G401 (cell line): ENCODE measurements at places on chromosomes 7 and 10. TPM values are rescaled to one million over a fixed set of nuclear protein-coding genes. Genes with fewer than 3 reads are reported as not detected.

CYP3A5 gene
- total RNA-seq = not detected in 2 replicates

DNA sequence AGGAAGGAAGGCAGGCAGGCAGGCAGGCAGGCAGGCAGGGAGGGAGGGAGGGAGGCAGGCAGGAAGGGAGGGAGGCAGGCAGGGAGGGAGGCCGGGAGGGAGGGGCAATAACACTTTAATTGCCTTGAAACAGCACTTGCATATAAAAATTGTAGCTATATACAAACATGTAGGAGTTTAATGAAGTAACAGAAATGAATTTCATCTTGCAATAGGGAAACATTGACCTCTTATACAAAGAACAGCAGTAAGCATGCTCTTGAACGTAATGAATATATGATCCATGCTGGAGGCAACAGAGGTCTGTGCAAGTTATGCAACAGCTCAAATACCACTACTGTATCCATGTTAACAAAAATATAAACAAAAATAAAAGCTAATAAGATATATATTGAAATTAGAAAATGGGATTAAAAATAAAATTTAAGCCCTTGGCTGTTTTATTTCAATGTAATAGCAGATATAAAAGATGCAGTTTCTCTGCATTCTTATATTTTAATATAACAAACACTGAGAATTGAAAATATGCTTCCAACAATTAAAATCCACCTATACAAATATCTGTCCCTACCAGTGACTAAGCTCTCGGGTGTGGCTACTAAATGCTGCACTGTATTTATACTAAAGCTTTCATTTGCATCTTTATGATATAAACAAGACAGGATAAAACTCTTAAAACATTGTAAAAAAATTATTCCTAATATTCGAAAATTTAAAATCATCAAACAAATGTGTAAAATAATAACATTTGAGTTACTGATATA lies 50.3 kb downstream of the CACNA2D1 start:
- DNase-seq = no peak

DNA sequence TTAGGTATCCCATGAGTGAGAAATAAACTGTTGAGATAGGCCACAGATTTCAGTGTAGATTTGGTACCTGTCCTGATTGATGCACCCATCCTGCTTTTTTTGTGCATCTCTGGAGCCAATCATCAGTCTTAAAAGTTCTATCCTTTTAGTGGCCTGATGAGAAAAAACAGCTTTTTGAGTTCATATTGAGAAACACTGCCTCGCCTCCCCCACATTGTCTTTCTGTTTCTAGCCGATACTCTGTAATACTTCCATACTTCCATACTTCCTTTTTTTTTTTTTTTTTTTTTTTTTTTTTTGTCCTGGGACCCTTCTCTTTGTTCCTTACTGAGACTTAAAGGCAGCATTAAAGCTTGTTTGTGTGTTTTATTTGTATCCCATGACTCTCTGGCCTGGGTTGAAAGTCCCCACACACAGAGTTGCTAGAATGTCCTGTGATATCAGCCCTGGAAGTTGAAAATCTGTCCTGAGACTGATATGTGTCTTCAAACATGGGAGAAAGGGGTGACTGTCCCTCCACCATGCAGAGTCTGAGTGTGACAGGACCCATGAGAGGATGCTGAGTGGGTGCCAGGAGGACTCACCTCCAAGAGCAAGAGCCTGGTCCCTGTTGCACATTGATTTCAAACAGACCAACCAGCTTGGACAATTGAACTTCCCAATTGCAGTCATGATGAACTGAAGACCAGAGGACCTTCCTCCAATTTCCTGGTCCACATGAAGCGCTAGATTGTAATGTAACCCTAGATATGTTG lies 5.7 kb downstream of the ZNF22 start:
- DNase-seq = no peak

EBLN1 gene
- total RNA-seq = 1.3 TPM in 1 of 2 replicates, not detected in the other

KEL gene
- total RNA-seq = not detected in 2 replicates

GRCh38 chr7:6284461-6285360 lies 12.3 kb upstream of the CYTH3 start:
- DNase-seq = no peak

LRMDA gene
- not detected in 2 replicates for total RNA-seq

FAM20C gene
- 12.8 and 14.8 TPM in 2 replicates for total RNA-seq

LAMB1 gene
- total RNA-seq = 4.3 and 5.9 TPM in 2 replicates

DNA sequence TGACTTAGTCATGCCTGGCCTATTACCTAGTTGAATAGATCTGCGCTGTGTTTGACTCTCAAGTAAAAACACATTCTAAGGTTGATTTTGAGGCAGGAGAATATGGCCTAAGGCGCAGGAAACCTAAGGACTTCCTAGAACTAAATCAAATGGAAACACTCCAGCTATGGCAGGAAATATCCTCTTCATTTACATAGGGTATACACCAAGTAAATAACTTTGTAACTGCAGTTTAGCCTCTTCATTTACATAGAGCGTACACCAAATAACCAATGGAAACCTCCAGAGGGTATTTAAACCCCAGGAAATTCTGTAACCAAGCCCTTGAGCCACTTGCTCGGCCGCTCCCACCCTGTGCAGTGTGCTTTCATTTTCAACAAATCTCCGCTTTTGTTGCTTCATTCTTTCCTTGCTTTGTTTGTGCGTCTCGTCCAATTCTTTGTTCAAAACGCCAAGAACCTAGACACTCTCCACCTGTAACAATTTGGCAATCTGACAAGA lies 35.6 kb upstream of the XRCC2 start:
- DNase-seq = no peak

DNA sequence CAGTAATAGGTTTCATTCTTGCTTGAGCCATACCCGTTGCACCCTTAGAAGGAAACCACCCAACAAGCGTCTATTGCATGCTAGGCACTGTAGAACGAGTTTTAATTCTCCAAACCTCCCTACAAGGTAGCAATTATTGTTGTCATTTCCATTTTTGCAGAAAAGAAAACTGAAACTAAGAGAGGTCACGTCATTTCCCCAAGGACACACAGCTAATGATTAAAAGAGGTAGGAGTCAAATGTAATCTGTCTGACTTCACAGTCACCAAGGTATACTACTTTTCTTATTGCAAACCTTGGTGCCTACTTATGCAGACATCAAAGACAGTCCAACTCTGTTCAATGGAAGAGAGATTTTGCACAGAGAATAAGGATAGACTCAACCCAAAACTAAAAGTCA lies 49.1 kb upstream of the C1QL3 start:
- DNase-seq = no peak

- no peak for DNase-seq
Observed at GRCh38 chr10:132411561-132412253, 14.7 kb downstream of the PWWP2B start.

- no peak for DNase-seq
Observed at GRCh38 chr7:115133248-115133647, 211.4 kb downstream of the MDFIC start.

DNA sequence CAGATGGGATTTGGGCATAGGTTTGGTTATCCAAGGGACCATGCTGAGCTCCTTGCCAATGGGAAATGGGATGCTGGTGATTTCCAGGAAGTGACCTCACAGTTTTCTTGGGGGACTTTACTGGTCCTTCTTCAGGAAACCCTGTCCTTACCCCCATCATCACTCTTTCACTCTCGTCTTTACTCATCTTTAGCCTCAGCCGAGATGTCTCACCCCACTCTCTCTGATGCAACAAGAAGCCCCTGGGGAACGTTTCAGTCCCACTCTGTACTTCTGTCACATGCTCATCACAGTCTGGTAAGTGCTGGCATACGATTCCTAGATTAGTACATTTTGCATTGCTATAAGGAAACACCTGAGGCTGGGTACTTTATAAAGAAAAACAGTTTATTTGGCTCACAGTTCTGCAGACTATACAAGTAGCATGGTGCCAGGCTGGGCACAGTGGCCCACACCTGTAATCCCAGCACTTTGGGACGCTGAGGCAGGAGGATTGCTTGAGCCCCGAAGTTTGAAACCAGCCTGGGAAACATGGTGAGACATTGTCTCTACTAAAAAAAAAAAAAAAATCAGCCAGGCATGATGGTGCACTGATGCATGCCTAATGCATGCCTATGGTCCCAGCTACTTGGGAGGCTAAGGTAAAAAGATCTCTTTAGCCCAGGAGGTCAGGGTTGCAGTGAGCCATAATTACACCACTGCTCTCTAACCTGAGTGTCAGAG lies 63.5 kb upstream of the VKORC1L1 start:
- no peak for DNase-seq

DNA sequence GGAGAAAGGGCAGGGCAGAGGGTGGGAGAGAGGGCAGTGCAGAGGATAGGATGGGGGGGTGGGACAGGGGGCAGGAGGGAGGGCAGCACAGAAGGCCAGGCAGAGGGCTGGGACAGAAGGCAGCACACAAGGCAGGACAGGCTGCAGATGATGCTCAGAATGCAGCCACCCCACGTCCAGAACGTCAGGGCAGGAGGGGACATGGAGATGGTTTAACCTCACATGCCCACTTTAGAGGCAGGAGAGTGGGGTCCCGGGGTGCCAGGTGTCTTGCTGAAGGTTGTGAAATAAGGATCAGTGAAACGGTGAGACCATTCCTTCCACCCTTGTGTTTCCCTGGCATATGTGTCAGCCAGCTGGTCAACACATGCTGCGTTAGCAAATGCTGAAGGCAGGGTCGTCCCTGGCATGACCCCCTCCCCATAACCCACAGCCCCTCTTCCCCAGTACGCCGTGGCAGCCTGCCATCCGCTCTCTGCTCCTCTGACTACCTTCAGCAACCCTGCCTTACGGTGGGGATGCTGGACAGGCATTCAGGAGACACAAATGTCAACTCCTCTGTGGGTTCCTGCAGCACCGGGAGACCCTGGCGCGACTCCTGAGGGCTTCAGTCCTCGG lies 592.1 kb downstream of the DNAJB6 start:
- no peak for DNase-seq

- DNase-seq = no peak
Observed at GRCh38 chr7:81245353-81245752, 326.5 kb upstream of the SEMA3C start.

GRCh38 chr7:135913404-135913803 lies 63.8 kb downstream of the MTPN start:
- DNase-seq = no peak

DNA sequence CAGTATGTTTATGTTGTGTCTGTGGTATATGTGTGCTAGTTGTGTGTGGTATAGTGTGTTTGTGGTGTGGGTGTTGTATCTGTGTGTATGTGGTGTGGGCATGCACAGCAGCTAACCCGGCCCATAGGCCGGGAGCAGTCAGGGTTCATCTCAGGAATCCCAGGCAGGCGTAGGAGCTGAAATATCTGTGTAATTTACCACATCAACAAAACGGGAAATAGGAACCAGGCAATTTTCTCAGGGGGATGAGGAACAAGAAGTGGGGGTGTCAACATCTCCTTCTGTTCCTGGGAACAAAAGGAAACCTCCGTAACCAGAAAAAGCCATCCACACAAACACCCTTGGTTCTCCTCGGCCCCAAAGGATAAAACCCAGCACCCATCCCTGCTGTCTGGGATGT lies 24.5 kb upstream of the ZNF488 start:
- DNase-seq = no peak

OR2F2 gene
- not detected in 2 replicates for total RNA-seq

PSD gene
- 3.1 and 7.9 TPM in 2 replicates for total RNA-seq

DNA sequence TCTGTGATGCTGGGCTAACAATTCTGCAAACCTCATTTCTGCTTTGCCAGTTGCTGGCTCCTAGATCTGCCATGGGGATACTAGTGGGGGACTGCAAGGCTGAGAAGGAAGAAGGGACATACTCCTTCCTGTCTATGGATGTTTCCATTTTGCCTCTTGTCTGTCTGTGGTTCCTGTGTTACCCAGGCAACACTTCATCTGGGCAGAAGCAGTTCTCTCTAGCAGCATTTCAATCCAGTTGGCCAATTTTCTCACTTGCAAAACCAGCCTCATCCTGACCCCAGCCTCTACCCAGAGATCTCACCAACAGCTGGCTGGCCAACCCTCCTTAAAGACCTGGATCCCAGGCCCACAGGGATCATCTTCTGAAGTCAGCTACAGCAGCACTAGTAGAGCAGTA lies 131.7 kb downstream of the DOCK4 start:
- DNase-seq = no peak

DNA sequence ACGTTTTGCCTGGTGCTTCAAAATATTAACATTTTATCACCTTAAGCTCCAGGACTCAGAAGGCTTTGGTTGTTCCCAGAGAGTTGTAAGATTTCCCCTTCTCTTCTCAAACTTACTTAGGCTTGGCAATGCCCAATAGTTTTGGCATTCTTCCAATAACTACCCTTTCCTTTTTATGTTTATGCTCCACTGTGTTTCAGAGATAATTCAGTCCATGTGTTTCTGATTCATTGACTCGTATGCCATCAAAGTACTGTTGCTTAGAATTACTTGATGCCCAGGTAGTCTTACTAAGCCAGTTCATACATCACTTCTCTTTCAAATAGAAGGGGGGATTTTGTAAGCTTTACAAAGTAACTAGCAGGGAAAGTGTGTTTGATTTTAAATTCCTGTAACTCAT lies 66.6 kb downstream of the AGMO start:
- no peak for DNase-seq

DNA sequence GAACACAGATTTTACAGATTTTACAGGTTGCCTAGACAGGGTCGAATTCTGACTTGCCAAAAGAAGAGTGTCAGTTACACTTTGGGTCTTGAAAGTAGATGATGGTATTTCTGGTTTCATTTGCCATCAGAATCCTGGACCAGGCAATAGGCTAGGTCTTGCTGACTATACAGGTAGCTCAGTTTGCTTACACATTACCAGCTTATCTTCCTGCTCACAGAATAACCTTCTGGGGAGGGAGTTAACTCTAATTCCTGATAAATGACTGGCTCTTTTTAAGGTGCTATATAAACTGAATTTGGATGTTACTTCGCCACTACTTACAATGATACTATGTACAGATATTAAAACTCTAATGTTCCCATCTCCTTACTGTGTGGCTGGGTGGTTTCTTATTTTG lies 39.8 kb downstream of the GBF1 start:
- DNase-seq = no peak

GRCh38 chr10:79084972-79085597 lies 16.3 kb downstream of the ZMIZ1 start:
- DNase-seq = no peak

PGAM1 gene
- 724 and 846 TPM in 2 replicates for total RNA-seq

GRCh38 chr10:11141571-11142091 lies 124.0 kb downstream of the CELF2 start:
- no peak for DNase-seq

TMEM176B gene
- total RNA-seq = 1.8 and 7.8 TPM in 2 replicates

- no peak for DNase-seq
Observed at GRCh38 chr10:131998845-131999681, 17.3 kb upstream of the BNIP3 start.
